GM23338 (cell line): ENCODE measurements at places on chromosomes 1 and 21. TPM values are rescaled to one million over a fixed set of nuclear protein-coding genes. Genes with fewer than 3 reads are reported as not detected.

GRCh38 chr1:236253918-236254637 is 27.7 kb downstream of the ERO1B start:
- no peaks in the 10 kb centered on the region for H3K4me1 ChIP-seq
- DNase-seq, result no peak
- no peak overlapping the region for H3K27ac ChIP-seq
- no peaks in the 10 kb centered on the region for H3K27me3 ChIP-seq

DNA sequence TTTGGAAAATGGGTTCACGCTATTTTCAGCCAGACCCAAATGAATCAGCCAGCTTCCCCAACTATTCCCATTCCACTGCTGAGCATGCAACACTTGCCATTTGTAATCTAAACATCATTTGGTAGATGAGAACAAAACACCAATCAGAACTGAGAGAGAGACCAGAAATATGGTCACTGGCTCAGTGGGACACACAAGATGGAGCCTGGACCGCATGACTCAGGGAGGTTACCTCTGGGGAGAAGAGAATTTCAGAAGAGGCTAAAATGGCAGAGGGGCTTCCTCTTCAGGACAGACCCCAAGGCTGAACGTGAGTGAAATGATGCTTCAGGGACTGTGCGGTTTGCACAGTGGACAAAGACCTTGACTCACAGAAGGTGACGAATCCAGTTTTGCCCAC is 126.6 kb downstream of the URB2 start:
- no peaks in the 10 kb centered on the region for H3K27me3 ChIP-seq
- H3K4me3 ChIP-seq, result no peak overlapping the region
- H3K27ac ChIP-seq, result no peak overlapping the region
- no peaks in the 10 kb centered on the region for H3K36me3 ChIP-seq
- H3K4me1 ChIP-seq, result no peaks in the 10 kb centered on the region

Gene CFH
- polyA plus RNA-seq, result not detected in 2 replicates

Gene COL8A2
- 0.77 and 0.95 TPM in 2 replicates for polyA plus RNA-seq
